ENCODE measurements at places on chromosomes 6 and 20.

DNA sequence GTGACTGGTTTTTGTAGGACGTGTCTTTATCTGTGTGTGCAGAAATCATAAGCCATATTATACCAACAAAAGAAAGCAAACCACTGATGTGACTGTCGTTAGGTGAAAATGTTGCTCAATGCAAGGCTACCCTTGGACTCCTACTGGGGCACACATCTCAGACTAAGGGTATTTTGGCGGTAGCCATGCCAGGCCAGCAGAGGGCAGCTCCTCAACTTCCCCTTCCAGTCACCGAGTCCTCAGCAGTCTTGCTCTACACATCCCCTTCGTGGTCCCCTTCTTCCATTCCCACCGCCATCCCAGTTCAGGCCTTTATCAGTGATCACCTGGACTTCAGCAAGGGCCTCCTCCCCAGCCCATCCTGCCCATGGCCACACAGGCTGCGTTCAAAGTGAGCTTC lies 113.7 kb upstream of the GGTLC1 start:
- DNase-seq, result no peak

DNA sequence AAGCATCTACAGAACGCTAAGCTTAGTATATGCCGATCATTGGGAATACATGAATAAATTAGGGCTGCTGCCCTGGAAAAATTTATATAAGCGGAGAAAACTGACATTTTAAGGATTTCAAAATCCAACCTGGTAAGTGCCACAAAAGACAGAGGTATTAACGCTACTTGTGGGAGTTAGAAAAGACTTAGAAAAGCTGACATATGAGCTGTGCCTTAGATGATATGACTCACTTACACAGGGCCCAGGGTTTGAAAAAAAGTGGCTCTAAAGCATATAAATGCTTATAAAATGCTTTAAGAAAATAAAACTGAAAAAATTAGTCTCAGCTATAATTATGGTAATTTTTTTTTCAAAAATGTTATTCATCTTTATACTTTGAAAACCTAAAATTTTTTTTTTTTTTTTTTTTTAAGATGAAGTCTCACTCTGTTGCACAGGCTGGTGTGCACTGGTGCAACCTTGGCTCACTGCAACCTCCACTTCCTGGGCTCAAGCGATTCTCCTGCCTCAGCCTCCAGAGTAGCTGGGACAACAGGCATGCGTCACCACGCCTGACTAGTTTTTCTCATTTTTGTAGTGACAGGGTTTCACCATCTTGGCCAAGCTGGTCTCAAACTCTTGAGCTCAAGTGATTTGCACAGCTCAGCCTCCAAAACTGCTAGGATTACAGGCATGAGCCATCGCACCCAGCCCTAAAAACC lies 25.7 kb downstream of the EPB41L2 start:
- DNase-seq, result no peak

- no peak for DNase-seq
These were observed 4.0 kb downstream of the LY6G5C start for GRCh38 chr6:31676904-31677303.

- no peak for DNase-seq
These were observed 70.9 kb downstream of the REV3L start for GRCh38 chr6:111411978-111412566.

DNA sequence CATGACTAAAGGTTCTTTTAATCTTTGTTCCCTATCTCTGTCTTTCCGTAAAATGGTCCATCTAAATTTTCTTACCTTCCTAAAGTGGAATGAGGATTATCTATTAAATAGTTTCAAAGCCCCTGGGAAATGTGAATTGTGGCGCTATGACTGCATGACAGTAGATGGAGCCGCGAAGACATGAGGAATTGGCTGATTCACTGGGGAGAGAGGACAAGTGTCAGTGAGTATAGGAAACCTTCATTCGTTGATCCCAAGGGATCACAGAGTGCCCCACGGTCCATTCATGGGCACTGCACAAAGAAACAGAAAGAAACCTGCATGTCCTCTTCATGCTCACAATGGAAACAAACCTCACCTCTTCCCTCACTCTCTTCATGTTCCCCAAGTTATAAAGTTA lies 479.3 kb upstream of the BTBD3 start:
- no peak for DNase-seq

DNA sequence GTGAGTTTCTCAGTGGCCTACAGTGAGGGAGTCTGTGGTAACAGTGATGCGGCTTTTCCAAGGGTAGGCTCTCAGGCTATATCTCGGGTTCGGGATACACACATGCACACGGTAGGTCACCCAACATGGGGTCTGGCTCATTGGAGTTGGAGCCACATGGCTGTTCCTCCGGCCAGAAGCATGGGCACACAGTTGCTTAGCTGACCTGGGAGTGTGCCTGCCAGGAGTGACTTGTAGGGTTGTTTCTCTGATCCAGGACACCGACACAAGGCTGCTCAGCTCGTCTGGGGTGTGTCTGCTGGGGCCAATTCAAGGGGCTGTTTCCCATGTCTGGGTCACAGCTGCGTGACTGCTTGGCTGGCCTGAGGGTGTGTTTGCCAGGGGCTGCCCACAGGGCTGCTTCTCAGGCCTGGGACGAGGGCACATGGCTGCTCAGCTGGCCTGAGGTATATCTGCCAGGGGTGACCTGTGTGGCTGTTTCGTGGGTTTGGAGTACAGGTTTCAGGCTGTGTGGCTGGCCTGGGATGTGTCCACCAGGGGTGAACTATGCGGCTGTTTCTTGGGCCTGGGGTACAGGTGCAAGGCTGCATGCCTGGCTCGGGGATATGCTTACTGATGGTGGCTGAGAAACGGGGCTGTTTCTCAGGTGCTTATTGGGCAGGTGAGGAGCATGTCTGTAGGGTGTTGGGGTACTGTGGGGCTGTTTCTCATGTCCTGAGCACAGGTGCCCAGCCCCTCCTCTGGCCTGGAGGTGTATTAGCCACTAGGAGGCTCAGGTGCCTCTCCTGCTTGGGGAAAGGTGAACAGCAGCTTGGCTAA lies 15.2 kb downstream of the KIF25 start:
- DNase-seq, result no peak

- DNase-seq, result no peak
These were observed 10.3 kb downstream of the SLC2A4RG start for GRCh38 chr20:63749597-63750508.

GRCh38 chr6:1066449-1067090 lies 245.3 kb upstream of the FOXQ1 start:
- no peak for DNase-seq

Measured in retina (tissue), 1 donor.